Glomerular endothelial cell (primary cell): ENCODE measurements at places on chromosomes 13 and 19.

GRCh38 chr19:39828654-39829032 is 5.3 kb downstream of the DYRK1B start:
- DNase-seq, result no peak

GRCh38 chr19:2797280-2797679 is 12.0 kb downstream of the THOP1 start:
- DNase-seq, result no peak

DNA sequence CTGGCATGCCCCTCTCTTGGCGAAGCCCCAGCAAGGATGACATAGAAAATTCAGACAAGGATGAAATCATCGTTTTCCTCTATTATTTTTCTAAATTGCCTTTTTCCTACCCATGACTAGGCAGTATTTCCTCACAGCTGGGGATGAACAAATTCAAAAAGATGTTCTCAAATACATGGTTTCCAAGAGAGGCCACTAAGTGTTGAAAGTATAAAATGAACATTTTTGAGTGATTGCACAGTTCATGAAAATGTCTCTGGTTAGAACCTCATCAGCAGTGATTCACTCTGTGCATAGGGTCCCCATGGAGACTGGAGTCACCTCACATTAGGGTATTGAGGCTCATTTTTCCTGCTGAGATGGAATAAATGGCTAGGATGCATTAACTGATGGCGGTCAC is 373.7 kb downstream of the DNAJC15 start:
- no peak for DNase-seq

GRCh38 chr19:55467236-55468053 is 2.9 kb upstream of the C19orf85 start:
- DNase-seq, result no peak

GRCh38 chr13:24625331-24625731 is 54.9 kb upstream of the ATP12A start:
- no peak for DNase-seq

DNA sequence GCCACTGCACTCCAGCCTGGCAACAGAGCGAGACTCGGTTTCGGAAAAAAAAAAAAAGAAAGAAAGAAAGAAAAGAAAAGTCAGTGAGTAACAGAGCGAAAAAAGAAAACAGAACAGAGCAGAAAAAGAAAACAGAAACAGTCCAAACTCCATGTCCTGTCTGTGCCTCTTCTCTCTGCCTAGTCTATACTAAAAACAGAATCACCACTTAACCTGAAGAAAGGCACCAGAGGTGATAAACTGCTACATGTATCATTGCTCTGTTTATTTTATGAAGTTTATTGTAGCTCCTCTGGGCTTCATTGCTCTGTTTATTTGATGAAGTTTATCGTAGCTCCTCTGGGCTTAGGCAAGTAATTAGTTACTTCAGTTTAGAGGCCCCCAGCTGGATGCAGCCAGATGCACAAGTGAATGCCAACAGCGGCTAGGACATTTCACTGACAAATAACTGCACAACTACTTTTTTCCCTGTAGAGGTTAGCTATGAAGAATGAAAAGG is 39.2 kb downstream of the TBC1D4 start:
- no peak for DNase-seq

DNA sequence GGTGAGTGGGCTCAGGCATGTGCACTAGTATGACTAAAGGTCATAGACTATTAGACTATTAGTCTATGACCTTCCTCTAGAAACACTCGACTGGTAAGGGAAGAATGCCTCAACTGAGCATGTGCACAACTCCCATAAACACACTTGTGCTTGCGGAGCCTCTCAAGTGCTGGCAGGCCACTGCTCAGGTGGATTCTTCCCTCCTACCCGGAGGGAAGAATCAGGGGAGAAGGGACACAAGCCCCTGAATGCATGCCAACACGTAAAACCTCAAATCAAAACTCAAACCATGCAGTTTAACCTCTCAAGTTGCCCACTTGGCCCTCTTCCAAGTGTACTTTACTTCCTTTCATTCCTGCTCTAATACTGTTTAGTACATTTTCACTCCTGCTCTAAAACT is 287.6 kb upstream of the SGCG start:
- no peak for DNase-seq

DNA sequence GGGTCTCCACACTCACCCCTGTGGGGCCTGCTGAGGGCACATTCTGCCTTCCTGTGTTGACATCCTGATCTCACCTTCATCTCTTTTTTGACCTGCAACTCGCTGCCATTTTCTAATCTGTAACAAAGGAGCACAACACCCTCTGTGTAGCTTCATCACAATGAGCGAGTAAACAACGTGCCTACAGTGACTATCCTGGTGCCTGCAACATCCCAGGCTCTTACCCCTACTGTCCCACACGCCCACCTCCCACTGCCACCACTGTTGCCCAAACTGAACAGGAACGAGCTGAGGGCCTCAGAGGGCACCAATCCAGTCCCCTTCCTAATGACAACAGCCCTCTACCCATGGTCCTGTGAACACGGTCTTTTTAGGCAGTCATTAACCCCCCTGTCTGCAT is 102.2 kb upstream of the GJB6 start:
- no peak for DNase-seq

GRCh38 chr19:49272204-49272603 is 52.8 kb downstream of the SLC6A16 start:
- no peak for DNase-seq

- DNase-seq, result no peak
Observed at GRCh38 chr19:48271531-48272151, 1.8 kb downstream of the ZNF114 start.

DNA sequence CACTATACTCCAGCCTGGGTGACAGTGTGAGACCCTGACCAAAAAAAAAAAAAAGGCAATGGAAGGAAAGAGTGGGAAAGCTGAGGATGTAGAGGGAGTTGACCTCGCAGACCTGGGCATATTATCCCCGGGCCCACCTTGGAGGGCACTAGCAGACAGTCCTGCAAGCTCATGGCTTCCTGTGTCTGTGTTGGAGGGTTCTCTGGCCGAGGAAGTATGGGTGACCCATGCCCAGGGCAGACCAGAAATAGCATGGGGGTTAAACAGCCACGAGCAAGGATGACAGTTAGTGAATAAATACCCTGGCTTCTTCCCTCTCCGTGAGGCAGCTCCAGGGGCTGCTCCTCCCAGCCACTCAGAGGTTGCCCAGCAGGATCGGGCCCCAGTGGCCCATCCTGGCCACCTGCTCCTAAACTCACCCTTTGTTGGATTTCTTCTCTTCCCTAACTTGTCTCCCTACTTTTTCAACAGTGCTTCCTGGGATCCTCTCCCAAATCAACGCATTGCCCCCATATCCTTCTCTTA is 485.8 kb downstream of the ZNF536 start:
- no peak for DNase-seq

DNA sequence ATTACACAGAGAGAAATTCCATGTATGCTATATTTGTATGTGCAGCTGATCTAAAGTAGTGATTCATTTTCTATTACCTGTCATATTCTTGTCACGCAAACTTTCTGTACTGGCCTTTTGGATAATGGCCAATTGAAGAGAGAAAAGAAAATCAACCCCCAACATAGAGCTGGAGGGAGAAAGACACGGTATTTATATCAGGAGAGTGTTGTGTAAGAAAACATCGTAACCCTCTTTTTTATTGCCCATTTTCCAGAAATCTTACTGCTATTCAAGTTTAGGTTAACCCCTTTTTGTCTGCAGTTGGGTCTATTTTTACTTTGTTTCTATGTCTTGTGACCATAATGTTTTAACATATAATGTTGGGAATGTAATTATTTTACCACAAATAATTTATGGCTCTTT is 27.9 kb downstream of the DGKH start:
- no peak for DNase-seq

GRCh38 chr13:71374471-71375049 is 492.4 kb downstream of the DACH1 start:
- DNase-seq, result no peak

GRCh38 chr13:105806628-105806920 is 728.9 kb downstream of the EFNB2 start:
- DNase-seq, result no peak

DNA sequence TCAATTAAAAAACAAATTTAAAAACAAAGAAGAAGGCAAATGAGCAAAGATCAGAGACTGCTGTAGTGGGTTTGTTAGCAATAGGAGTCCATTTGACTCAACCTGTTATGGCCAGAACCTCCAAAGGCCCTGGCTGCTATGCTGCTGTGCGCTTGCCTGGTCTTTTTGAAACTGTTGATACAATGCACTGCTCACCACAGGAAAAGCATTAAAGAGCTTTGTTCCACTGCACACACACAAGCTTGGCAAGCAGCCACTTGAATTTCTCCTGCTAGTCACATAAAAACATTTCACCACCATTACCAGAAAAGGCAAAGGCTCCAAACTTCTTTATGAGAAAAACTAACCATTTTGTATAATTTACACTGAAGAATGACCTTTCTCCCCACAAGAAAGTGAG is 132.2 kb downstream of the FREM2 start:
- DNase-seq, result no peak

GRCh38 chr13:19596960-19597361 is 35.6 kb upstream of the TPTE2 start:
- DNase-seq, result no peak

GRCh38 chr19:46125447-46125846 is 959 bp upstream of the IGFL3 start:
- DNase-seq, result no peak

GRCh38 chr19:39142630-39143029 is 17.0 kb downstream of the PAK4 start:
- DNase-seq, result no peak

- DNase-seq, result no peak
Observed at GRCh38 chr13:90493667-90494066, 853.8 kb upstream of the MIR17HG start.

DNA sequence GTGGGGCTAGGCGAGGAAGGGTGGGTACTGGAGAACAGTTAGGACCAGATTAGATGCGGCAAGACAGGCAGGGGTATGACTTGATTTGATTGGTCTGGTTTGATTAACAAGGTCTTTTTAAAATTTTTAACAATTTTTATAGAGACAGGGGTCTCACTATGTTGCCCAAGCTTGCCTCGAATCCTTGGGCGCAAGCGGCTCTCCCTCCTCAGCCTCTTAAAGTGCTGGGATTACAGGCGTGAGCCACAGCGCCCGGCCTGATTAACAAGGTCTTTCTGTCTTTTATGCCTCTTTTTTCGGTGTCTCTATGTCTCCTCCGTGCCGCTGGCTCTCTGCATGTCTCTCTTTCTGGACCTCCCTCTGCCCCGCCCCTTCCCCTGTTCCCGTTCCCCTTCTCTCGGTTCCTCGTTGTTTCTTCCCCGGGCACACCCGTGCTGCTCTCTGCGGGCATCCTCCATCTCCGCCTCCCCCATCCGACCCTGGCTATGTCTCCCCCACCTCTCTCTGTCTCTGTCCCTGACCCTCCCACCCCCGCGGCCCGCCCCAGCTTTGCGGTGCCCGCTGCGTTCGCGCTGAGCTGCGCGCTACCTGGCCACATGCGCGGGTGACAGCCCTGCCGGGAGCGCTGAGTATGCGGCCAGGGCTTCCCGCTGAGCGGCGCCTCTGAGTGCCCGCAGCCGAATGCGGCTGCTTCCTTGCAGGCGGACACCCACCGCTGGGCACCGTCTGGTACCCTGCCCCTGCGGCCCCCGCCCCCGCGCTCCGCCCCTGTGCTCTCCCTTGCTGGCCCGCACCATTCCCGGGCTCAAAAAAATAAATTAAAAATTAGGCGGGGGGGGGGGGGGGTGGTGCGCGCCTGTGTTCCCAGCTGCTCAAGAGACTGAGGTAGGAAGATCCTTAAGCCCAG is 8.1 kb upstream of the SDHAF1 start:
- DNase-seq, result no peak

DNA sequence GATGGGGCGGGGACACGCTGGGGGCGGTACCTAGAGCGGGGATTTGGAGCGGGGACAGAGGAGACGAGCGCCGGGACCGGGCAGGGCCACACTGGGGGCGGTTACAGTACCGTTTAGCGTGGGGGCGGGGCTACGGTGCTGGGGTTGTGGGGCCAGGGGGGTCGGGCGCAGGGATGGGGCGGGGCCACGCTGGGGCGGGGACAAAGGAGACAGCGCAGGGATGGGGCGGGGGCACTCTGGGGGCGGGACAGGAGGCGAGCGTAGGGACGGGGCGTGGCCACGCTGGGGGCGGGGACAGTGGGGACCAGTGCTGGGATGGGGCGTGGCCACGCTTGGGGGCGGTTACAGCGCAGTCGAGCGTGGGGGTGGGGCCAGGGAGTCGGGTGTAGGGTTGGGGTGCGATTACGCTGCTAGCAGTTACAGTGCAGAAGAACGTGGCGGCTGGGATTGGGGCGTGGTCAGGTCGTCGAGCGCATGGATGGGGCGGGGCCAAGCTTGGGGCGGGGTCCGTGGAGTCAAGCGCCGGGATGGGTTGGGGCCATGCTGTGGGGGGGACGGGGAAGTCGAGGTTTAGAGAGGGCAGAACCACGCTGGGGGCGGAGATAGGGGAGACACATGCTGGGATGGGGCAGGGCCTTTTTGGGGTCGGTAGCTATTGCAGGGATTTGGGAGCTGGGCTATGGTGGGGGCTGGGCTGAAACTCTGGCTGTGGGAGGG is 660 bp downstream of the ALKBH7 start:
- no peak for DNase-seq

DNA sequence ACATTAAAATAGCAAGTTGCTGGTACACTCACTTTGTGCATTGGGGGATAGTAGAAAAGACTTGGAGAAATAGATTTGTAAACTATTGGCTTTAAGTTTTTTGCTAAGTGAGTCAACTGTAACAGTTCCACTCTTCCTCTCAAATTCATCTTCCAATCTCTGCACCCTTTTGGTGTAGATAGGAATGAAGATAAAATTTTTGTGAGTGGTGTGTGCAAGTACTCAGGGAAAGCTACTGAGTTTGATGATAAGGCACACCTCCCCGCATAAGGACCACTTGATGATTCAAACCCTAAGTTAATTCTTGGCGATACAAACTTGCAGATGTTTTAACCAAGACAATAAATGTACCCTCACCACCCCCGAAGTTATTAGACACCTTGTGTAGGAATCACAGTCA is 168.3 kb upstream of the SLITRK1 start:
- DNase-seq, result no peak

DNA sequence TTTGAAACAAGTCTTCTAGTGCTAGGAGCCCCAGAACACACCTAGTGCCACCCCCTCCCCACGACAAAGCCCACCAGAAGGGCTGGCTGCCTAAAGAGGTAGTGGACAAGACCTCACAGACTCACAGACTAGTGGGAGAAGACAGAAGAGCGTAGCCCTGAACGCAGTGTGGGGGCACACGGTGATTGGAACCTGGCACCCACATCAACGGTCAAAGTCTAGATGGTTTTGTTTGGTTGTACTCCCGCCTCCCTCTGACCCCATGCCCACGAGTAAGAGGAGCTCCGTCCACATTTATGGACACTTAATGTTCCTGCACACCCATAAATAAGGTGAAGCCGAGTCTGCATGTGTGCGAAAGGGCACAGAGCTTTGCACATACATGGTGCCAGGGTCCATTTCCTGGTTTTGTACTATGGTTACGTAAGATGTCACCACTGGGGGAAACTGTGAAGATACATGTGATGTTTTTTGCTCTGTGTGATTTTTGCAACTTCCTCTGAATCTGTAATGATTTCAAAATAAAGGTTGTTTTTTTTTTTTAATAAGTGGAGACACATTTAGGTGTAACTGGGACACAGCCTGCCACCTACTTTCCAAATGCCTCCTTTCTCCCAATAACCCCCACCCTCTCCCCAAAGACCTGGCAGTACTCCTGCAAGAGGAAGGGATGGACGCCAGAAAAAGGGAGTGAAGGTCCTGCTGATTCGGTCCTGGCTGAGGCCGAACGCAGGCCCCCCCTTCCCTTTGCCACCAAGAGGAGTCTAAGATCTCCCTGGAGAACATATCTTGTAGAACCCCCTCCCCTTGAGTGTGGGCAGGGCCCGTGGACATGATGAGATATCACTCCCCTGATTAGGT is 72.8 kb downstream of the GNG7 start:
- DNase-seq, result no peak
